Mesothelial cell of epicardium (in vitro differentiated cells): ENCODE measurements at places on chromosomes 1 and 21.
A peak's percentile ranks its signal among the peaks of the same experiment; 100 is the strongest.

- no peak for DNase-seq
Observed at GRCh38 chr21:29382030-29382654, 83.4 kb downstream of the BACH1 start.

DNA sequence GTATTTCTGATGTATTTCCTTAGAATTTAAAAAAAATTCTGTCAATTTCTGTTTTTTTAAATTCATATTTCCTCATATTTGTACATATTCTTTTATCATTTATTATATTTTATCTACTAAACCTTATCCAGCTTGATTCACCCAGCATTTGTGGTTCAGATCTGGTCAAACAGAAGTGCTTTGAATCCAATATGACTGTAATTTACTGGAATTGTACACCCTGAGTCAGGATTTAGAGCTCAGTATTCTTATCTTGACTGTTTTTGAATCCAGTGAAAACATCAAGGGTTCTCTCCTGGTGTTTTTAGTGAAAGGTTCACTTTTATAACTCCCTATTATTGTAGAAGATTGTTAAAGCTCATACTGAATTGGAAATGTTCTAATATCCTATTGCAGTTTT, 1077.0 kb upstream of the NCAM2 start:
- no peak for DNase-seq

GRCh38 chr1:168603501-168604110, 27.2 kb downstream of the XCL1 start:
- DNase-seq, result peak; percentile 82

DNA sequence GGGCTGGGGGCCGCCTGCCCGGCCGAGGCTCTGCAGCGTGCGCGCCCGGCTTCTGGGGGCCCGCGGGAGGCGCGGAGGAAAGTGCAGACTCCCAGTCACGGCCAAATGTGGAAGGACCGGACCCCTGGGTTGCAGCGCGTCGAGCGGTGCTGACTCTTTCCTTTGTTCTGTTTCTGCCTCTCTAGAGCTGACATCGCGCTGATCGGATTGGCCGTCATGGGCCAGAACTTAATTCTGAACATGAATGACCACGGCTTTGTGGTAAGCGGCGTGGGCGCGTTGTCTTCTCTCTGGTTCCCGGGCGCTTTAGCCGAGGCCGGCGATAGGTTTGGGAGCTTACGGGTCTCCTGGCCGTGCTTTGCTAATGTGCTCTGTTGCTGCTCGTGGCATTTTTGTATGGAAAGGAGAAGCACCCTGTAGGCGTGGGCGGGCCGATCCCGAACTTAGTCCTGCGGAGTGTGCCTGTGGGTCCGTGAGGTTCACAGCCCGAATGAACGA, 629 bp downstream of the PGD start:
- DNase-seq, result no peak

- no peak for DNase-seq
Observed at GRCh38 chr1:235013512-235013911, 115.1 kb downstream of the TOMM20 start.
